Stimulated activated CD4-positive, alpha-beta T cell treated with anti-CD3 and anti-CD28 coated beads, TNF-alpha, amount 100 ng/mL, for 48 hours (primary cell): ENCODE measurements at places on chromosomes 16 and 17.
A peak's percentile ranks its signal among the peaks of the same experiment; 100 is the strongest.

GRCh38 chr16:14548933-14549788 is 80.9 kb downstream of the PARN start:
- DNase-seq = no peak

- DNase-seq = no peak
Observed at GRCh38 chr16:16027728-16028310, 78.4 kb downstream of the ABCC1 start.

GRCh38 chr16:85505794-85506634 is 107.1 kb upstream of the GSE1 start:
- DNase-seq = no peak

DNA sequence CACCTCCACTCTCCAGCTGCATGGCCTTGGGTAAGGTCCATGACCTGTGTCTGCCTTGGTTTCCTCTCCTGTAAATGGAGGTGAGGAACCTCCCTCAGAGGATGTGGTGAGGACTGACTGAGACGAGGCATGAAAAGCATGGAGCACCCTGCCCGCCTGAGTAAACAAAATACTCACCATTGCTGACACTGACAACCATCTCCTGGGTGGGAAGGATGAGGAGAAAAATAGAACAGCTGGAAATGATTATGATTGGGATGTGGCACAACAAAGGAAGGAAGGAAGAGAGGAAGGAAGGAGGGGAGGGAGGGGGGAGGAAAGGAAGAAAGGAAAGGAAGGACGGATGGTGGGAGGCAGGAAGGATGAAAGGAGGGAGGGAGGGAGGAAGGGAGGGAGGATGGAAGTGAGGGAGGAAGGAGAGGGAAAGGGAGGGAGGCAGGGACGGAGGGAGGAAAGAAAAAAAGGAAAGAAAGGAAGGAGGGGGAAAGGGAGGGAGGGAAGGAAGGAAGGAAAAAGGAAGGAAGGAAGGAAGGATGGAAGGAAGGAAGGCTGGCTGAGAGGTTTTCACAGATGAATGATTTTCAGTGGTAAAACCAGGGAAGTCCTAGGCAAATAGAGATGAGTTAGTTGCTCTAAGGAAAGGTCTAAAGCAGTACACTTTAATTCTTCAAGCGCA is 276.5 kb upstream of the XYLT1 start:
- no peak for DNase-seq

GRCh38 chr16:2428051-2428783 is 1.0 kb upstream of the CCNF start:
- DNase-seq = peak; percentile 9

DNA sequence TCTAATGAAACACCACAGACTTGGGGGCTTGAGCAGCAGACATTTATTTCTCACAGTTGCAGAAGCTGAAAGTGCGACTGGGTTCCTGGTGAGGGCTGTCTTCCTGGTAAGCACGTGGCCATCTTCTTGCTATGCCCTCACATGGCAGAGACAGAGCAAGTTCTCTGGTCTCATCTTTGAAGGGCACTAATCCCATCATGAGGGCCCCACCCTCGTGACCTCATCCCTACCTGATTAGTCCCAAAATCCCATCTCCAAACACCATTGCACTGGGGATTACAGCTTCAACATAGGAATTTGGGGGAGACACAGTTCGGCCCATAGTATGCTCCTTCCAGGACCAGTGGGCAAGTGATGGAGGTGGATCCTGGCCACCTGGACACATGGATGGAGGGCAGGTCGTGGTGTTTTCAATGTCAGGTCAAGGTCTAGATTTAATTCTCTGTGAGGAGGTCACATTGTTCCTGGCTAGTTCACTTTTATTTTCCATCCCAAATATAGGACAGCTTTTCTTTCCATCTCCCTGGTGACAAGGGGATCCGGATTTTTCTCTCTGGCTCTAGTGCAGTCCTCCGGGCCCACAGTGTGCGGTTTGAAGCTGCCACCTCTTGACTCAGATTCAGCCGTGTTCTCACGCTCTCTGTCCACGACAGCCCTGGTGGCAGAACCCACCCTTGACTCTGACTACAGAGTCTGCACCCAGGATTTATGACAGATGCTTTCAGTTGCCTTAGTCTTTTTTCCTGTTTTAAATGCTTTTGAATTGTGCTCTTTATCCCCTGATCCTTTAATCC is 160.5 kb upstream of the NOL11 start:
- DNase-seq = no peak

- DNase-seq = no peak
Observed at GRCh38 chr16:9660898-9661297, 521.3 kb downstream of the GRIN2A start.

- DNase-seq = no peak
Observed at GRCh38 chr16:11159282-11159681, 96.7 kb downstream of the SOCS1 start.

DNA sequence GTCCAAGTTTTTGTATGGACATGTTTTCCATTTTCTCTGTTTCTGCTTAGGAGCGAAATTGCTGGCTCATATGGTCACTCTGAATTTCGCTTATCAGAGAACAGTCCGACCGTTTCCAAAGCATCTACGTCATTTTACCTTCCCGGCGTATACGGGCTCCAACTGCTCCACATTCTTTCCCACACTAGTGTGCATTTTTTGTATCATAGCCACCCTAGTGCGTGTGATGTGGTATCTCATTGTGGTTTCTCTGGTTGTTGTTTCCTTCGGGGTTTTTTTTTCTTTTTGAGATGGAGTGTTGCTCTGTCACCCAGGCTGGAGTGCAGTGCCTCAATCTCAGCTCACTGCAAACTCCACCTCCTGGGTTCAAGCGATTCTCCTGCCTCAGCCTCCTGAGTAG is 31.0 kb upstream of the BHLHA9 start:
- no peak for DNase-seq

GRCh38 chr16:203246-203645 is 23.0 kb downstream of the HBQ1 start:
- DNase-seq = no peak

- DNase-seq = no peak
Observed at GRCh38 chr16:71528257-71528656, 2.0 kb downstream of the CHST4 start.

GRCh38 chr16:85465328-85466303 is 147.5 kb upstream of the GSE1 start:
- no peak for DNase-seq

DNA sequence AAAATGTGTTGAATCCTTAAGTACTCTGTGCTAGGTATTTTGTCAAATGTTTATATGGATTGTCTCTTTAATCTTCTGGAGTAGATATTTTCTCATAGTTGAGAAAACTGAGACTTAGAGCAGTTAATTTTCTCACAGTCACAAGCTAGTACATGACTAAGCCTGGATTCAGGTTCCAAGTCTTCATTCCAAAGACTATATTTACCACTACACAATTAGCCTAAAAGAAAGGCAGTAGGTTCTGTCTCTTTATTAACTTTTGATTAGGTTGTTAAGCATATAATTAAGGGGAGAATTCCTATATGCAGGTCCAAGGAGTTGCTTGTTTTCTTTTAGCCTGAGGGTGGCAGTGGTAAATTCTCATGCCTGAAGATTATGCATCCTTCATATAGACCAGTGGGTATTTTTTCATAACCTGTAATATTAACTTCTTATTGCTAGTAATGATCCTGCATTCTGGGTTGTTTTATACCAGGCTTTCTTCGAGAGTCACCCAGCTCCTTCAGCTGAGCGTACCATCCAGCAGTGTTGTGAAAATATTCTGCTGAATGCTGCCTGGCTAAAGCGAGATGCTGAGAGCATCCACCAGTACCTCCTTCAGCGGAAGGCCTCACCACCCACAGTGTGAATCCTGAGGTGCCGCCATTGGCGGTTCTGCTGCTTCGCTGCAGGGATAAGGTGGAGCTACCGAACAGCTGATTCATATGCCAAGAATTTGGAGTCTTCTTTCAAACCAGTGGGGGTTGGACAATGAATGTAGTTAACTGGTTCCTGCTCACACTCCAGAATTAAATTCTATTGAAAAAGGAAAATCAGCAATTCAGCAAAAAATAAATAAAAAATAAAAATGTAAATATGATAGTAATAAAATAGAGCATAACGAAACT is 28.2 kb upstream of the KPNB1 start:
- DNase-seq = no peak

DNA sequence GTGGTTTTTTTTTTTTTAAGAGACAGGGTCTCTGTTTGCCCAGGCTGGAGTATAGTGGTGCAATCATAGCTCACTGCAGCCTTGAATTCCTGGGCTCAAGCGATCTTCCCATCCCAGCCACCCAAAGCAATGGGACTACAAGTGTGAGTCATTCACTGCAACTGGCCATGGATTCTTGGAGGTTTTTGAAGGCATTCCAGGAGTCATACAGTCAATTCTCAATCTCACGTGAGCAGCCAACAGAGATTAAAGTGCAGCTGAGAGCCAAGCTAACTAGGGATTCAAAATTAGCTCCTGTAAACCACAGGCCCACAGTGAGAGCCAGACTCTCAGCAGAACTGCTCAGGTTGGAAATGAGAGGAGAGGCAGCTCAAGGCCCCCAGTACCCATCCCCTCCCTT is 30.2 kb downstream of the XPO6 start:
- no peak for DNase-seq

GRCh38 chr17:951325-952132 is 28.0 kb downstream of the NXN start:
- no peak for DNase-seq

DNA sequence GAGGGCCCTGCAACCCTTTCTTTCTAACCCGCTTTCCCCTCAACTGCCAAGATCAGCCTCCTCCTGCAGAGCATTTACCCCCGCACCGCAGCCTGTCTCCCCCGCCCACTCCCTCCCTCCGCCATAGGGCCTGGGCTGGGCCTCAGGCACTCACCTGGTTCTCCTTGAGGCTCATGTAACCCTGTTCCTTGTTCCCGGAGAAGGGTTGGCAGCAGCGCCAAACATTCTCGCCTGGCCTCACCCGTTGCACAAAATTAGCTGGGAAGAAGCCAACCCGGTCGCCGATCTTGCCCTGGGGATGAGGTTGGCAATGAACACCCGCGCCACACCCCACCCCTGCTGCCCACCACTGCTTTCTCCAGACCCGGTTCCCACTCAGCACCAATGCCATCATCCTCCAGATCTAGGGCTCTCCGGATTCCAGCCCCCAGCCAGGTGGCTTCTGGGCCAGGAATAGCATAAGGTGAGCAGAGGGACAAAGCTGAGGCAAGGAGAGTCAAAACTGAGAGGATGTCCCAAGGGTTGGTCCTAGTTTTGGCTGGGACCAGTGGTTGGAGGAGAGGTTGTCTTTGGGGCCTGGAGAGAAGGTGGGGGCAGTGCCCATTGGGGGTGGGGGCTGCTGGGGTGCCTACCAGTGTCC is 12.8 kb downstream of the STAC2 start:
- DNase-seq = no peak

DNA sequence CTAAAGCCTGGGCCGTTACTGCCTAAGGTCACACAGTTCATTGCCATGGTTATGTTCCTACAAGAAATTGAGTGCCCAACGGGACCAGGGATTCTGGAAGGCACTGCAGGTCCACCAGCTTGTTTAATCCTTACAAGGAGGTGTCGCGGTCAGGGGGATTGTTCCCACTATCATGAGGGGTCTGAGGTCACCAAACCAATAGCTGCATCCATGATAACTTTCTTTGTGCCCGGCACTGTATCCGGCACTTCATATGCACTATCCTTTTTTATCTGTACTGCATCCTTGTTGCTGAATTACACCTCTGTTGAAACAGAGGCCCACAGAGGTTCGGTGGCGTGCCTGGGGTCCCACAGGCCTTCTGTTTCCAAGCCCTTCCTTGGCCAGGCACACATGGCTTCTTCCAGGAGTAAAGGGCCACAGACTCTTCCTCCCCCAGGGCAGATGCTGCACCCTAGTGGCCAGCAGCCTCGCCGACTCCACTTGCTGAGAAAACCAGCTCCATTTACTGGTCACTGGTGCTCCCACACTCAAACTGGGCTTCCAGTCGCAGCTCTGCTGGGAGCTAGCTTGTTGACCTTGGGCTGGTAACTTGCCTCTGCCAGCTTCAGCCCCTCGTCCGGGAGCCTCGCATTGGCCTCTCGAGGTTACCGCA is 82.0 kb upstream of the PLCG2 start:
- peak; percentile 28 for DNase-seq

- DNase-seq = no peak
Observed at GRCh38 chr16:3458852-3459361, 15.4 kb downstream of the NAA60 start.

DNA sequence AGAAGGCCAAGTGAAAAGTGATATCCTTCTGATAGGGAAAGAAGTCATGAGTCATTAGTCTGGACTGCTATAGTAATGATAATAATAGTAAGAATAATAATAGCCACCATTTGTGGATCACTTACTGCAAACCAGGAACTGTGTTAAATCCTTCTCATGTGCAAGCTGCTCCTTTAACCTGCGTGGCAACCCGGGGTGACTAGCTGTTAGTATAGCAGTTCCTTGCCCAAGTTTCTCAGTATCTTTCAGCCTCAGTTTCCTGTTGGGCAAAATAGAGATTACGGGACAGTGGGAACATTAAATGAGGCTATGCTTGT is 129.5 kb downstream of the CDH13 start:
- DNase-seq = no peak

DNA sequence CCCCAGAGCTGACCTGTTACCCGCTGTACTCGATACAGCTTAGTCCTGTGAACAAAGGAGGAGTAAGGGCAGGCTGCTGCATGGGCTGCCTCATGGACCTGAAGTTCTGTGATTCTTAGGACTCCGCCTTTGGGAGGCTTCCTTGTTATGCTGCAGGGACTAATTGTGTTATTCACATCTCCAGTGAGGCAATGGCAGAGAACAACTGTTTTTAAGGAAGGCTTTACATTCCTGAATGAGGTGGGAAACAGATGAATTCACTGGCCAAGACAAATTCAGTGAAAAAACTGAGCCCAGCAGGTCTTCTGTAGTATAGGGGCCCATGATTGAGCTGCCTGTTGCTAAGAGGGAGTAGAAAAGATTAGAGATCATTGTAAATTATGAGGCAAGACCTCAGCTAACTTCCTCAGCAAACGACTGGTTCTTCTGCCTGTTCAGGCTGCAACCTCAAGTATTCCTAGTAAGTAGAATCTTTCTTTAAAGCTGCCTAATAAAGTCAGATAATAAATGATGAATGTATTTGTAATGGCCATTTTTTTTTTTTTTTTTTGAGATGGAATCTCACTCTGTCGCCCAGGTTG is 26.3 kb downstream of the ADORA2B start:
- no peak for DNase-seq

GRCh38 chr16:12484972-12485371 is 318.7 kb downstream of the CPPED1 start:
- no peak for DNase-seq

DNA sequence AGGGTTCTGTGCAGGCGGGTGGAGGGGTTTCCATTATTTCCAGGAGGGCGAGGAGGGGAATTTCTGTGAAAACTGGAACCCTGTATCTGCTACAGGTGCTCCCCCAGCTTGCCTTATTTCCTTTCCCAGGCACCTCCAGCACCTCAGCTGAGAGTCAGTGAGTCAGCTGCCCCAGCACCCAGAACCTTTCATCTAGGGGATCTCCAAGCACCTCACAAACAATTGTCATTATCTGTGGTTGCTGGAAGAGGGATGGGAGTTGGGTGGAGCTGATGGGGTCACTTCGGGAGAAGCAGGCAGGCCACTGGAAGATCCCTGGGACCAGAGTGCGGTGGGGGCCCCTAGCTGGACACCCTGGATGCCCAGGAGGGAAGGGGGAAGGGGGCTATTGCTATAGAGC is 10.0 kb upstream of the CLUH start:
- no peak for DNase-seq

- DNase-seq = peak; percentile 58
Observed at GRCh38 chr17:74671031-74671771, 41.5 kb downstream of the CD300LF start.
